ENCODE measurements at places on chromosomes 3 and 15. TPM values are rescaled to one million over a fixed set of nuclear protein-coding genes. Genes with fewer than 3 reads are reported as not detected.

DNA sequence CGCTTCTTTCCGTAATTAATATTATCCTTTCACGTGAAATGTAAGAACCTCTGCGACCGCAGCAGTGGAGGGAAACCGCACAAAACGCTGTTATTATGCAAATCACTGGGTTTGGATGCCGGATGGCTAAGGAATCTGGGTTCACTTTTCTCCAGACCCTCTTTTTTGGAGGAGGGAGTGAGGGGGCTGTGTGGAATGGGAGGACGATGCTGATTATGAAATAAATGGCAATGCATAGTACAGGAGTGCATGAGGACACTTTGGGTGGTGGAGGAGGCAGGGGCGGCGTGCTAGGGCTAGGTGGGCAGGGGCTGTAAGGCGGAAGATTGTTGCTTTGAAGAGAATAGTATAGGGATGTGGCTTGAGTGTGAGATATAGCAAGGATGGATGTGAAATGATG is 1.8 kb downstream of the CADM2 start:
- no peak for DNase-seq

GRCh38 chr3:53195066-53195450 is 34.0 kb downstream of the PRKCD start:
- no peak for DNase-seq

- DNase-seq: no peak
Measured at GRCh38 chr3:52198643-52199608, 966 bp downstream of the ALAS1 start.

- no peak for DNase-seq
Measured at GRCh38 chr3:81769299-81769698, 7.9 kb upstream of the GBE1 start.

- no peak for DNase-seq
Measured at GRCh38 chr15:62125773-62126172, 39.3 kb downstream of the C2CD4B start.

Gene TTLL13
- total RNA-seq: not detected

Gene ESYT3
- total RNA-seq: 3.5 TPM
